ENCODE measurements at places on chromosomes 11 and 22.

DNA sequence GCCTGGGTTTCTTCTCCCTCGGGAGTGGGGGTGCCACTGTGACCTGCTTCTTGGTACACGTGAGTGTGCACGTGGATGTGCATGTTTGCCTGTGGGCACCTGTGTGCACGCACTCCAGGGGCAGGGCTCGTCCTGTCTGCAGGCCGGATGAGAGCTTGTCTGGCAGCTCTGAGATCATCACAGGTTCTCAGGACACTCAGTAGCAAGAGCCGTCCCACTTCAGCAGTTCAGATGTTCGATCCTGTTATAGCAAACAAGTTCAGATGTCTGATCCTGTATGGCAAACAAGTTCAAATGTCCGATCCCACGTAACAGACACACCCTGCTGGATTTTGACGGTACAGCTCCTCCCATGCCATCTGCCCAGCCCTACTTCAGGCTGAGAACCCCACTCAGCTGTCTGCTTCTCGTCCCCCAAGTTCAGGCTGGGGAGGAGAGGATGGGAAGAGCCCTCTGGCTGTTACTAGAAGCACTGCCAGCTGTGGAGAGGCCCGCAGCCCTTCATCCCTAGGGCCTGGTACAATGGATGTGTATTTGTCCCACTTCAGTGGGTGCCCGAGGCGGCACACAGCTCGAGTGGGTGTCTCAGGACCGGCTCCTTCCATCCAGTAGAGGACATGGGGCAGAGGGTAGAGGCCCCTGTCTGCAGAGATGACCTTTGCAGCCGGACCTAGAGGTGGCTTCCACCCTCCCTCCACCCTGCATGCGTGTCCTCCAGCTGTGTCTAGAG is 1126.9 kb downstream of the BRD1 start:
- no peak for DNase-seq

GRCh38 chr11:43919852-43920597 is 22.4 kb upstream of the C11orf96 start:
- no peak for DNase-seq

GRCh38 chr11:5600374-5600851 is 4.0 kb downstream of the TRIM6 start:
- DNase-seq, result peak; percentile 91

DNA sequence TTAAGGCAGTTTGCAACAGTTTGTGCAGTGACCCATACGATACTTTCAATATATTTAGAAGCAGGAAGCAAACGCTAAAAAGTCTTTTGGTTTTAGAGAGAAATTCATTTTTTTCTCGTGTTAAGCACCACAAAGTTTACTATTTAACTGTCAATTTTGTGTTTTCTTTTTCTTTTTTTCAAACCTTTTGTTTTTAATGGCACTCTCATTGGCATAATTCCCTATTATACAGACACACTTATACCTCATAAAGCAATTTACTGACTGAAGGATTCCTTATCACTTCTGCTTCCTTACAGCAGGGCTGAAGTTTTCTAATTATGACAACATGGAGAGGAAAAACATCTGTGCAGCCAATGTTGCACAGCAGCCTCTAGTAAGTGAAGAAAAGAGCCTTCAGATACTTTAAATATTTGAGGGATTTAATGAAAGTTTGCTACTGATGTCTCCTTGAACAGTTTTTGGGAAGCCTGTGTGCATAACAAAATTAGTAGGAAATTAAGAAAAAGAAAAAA is 2191.2 kb downstream of the LRRC4C start:
- DNase-seq, result no peak

DNA sequence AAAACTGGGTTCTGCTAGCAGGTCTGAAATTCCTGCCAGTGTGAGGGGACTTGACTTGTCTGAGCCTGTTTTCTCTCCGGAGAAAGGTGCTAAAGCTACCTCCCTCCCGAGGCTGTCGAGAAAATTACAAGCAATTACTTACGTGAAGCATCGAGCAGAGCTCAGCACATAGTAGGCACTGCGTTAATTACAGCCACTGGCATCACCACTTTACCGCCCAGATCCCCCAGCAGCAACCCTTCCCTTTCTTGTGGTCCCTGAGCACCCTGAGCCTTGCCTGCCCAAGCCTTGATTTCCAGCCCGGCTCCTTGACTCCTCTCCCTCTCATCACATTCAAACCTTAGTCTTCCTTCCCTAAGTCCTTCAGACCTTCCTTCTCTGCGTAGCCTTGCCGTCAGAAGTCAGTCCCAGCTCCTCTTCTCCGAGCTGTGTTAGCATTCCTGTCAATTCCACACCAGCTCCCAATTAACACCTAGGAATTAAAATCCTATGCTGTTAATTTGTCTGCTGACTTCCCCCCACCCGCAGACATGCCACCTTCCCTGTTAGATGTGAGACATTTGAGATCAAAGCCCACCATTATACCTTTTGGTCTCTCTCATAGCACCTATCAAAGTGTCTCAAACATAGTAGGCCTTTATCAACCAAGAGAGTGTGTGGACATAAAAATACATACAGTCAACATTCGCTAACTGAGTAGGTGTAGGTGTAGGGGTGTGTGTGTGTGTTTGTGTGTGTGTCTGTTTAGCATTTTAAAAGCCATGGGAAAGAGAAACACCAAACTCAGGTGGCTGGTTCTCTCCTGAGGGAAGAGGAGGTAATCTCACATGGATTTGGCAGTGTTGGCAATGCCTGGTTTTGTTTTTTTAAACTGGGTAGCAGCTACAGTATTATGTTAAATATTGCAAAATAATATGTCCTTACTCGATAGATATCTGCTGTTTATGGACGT is 2.8 kb upstream of the KCNJ5 start:
- DNase-seq, result no peak

DNA sequence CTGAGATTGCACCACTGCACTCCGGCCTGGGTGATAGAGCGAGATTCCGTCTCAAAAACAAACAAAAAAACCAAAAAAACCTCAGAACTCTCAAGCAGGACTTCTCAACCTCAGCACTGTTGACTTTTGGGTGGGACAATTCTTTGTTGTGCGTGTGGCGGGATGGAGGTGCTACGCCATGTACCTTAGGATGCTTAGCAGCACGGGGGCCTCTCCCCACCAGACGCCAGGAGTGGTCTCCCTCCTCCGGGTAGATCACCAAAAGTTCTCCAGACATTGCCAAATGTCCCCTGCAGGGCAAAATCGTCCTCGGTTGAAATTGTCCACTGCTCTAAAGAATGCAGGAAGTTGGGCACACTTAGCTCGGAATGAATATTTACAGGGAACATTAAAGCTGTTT is 26.9 kb upstream of the ATXN10 start:
- no peak for DNase-seq

DNA sequence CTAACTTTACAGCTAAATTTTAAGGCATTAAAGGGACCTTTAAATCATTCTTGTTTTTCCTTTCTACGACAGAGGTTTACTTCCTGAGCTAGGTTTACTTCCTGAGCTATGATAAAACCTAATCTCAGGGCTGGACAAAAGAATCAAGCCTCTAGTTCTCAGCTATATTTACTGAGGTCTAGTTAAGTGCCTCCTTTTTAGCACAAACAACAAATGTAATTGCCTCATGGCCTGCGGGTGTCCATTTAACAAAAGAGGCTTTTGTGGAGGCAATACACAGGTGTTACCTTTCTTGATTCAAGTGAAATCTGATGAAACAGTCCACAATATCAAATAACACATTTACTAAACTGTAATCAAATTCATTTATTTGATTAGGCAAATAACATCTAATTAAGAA is 67.3 kb downstream of the IMMP1L start:
- no peak for DNase-seq

DNA sequence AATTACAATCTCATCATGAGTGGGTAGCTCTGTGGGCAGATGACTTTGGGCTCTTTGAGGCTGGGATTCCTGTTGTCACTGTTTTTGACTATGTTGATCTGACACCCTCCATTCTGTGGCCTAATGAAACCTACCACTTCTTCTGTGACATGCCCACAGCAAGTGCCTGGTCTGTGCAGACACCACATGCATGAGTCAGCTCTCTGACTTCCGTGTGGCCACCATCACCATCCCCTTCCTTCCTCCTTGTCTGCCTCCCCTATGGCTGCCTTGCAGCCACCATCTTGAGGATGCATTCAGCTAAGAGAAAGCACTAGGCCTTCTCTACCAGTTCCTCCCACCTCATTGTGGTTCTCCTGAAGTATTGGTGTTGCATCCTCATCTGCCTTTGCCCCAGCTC is 15.3 kb upstream of the OR10V1 start:
- no peak for DNase-seq

- no peak for DNase-seq
Measured at GRCh38 chr11:110123003-110123402, 29.8 kb downstream of the ZC3H12C start.

DNA sequence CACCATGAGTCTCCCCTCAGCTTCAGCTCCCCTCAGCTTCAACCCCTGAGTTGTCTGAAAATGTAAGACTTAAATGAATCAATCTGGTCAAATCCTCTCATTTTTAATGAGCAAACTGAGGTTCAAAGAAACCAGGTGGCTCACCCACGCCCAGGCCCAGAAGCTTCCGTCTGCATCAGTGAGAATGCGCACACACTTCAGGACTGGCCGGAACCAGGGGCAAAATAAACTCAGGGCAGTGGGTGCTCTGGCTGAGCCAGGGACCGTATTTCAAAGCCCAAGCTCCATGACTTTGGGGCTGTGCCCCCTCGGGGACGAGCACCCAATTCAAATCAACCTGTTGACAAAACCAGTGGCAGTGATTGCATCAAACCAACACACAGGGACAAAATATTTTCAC is 3.1 kb downstream of the SULT4A1 start:
- DNase-seq, result no peak

DNA sequence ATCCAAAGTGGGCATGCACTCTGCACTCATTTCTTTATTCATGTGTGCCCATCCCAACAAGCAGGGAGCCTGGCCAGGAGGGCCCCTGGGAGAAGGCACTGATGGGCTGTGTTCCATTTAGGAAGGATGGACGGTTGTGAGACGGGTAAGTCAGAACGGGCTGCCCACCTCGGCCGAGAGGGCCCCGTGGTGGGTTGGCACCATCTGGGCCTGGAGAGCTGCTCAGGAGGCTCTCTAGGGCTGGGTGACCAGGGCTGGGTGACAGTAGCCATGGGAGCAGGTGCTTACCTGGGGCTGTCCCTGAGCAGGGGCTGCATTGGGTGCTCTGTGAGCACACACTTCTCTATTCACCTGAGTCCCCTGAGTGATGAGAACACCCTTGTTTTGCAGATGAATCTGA is 129.3 kb upstream of the B3GAT1 start:
- DNase-seq, result peak; percentile 72

DNA sequence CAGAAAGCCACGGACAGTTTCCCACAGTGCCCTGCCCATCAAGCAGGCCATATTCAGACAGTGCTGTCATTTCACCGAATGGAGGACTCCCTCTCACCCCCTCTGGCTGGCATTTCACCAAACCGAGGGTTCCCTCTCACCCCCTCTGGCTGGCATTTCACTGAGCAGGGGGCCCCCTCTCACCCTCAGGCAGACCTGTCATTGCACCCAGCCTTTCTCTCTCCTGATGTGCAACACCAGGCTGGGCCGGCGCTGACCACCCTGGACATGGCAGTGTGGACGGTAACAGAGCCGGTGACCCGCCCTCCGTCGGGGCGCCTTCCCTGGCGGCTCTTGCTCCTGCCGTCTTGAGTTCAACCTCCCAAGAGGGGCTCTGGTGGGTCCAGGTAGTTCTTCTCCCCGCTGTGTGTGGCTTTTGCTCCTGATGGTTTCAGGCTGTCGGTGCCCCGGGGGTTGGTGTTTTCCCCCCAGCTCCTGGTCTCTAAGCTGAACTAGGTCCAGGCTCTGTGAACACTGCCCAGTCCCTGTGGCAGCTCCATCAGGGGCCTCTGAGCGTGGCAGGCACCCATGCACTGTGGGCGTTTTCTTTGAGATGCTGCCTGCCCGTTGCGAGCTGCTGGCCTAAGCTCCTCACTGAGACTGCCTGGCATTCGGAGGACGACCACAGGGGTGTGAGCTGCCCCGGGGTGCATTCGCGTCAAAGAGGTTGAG is 46.9 kb downstream of the SMIM38 start:
- peak; percentile 34 for DNase-seq

DNA sequence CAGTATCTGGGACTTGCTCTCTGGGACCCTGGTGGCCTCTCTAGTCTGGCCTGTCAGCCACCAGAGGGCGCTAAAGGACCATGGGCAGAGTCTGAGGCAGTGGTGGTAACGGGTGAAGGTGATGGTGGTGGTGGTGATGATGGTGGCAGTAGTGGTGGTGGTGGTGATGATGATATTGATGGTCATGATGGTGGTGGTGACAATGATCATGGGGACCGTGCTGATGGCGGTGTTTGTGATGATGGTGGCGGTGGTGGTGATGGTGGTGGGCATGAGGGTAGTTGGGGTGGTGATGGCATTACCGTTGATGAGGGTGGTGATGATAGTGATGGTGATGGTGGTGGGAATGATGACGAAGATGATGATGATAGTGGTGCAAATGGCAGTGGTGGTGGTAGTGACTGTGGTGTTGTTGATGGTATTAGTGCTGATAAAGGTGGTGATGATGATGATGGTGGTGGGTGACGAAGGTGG is 16.0 kb downstream of the TRPM5 start:
- peak; percentile 92 for DNase-seq

DNA sequence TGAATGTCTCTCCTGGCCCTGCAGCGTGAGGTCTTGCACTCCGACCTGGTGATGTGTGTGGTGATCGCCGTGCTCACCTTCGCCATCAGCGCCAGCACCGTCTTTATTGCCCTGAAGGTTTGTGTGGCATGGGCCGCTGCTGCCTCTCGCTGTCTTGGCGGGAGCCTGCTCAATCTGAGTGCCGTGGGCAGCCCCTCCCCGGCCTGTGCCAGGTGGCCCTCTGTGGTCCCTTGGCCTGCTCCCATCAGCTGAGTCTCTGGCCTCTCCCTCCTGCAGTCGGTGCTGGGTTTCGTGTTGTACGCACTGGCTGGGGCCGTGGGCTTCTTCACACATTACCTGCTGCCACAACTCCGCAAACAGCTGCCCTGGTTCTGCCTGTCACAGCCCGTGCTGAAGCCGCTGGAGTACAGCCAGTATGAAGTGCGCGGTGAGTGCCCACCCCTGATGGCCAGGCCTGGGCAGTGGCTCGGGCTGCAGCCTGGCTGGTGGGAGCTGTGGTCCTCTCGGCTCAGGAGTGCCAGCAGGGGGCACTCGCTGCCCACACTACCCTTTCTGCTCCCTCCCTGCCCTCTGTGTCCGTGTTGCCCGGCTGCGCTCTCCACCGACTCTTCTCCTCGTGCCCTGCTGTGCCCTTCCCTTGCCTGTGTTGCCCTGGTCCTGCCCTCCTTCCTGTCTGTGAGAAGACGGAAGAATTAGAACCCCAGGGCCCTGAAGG is 10.2 kb downstream of the PCNX3 start:
- peak; percentile 91 for DNase-seq
